ENCODE measurements at places on chromosomes 13 and 19.

DNA sequence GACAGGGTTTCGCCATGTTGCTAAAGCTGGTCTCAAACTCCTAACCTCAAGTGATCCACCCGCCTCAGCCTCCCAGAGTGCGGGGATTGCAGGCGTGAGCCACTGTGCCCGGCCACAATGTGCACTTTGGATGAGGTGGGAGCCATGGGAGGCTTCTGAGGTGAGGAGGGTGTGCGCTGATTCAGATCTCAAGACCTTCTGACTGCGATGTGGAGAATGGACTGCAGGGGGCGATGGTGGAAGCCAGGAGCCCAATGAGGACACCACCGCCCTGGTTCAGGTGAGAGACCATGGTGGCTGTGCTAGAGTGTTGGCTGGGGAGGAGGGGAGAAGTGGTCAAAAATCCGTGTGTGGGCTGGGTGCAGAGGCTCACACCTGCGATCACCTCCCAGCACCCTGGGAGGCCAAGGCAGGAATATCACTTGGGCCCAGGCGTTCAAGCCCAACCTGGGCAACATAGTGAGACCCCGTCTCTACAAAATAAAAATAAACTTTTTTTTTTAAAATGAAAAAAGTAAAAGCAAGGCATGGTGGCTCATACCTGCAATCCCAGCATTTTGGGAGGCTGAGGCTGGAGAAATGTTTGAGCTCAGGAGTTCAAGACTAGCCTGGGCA lies 5.6 kb downstream of the INAFM1 start:
- DNase-seq, result no peak

DNA sequence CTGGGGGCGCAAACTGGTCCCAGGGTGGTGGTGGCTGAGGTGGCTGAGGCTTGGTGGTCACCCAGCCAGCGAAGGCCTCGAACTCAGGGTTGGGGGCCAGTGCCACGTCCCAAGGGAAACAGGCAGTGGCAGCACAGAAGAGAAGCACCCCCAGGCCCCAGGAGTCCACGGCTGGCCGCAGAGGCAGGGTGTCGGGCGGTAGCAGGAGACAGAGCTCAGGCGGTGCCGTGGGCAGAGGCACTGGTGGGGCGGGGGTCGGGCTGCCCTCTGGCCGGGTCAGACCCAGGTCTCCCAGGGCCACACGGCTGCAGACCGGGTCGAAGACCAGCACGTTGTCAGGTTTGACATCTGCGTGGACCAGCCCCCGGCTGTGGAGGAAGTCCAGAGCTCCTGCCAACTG lies 4.2 kb upstream of the SBK2 start:
- no peak for DNase-seq

DNA sequence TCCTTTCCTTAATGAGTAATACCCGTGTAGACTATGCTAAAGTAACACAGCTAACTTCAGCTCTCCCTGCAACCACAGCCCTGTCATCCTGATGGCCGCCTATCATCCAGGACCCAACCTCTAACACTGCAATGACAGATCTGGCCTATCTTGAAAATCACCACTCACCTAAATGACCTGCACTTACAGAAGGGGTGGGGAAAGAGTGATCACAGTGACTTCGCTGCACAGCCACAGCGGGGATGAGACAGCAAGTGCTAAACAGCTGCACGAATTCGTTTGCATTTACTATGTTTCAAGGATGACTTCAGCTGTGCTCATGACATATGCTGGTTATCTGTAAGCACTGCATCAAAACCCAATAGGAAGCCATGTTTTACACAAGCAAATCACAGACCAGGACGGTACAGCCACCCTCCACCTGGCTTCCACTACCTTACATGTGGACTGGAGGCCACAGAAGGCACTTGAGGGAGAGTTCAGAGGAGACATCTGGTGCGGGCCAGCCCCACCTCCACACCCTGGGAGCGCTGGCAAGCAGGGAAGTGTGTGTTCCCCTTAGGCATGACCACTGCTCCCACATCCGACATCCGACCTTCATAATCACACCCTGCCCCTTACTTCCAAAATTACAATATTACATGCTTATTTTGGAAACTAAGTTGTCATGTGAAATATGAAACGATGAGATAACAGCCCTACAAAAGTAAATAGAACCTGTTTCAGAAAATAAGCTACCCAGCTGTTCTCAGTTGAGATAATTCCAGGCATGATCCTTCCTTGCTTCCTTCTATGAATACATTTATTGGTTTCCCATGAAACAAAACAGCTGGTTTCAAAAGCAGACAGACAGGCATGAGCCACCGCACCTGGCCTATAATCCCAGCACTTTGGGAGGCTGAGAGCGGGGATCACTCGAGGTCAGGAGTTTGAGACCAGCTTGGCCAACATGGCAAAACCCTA lies 95.7 kb downstream of the STK24 start:
- peak; percentile 13 for DNase-seq

- DNase-seq, result peak; percentile 87
Measured at GRCh38 chr19:55206664-55207500, 2.4 kb downstream of the PTPRH start.

- DNase-seq, result no peak
Measured at GRCh38 chr13:28717170-28717569, 1.6 kb downstream of the SLC46A3 start.

GRCh38 chr13:43401361-43401760 lies 378.0 kb downstream of the DNAJC15 start:
- no peak for DNase-seq

All from RKO (cell line).